GM12878 (cell line): ENCODE measurements at places on chromosomes 2 and 18. TPM values are rescaled to one million over a fixed set of nuclear protein-coding genes. Genes with fewer than 3 reads are reported as not detected.

DNA sequence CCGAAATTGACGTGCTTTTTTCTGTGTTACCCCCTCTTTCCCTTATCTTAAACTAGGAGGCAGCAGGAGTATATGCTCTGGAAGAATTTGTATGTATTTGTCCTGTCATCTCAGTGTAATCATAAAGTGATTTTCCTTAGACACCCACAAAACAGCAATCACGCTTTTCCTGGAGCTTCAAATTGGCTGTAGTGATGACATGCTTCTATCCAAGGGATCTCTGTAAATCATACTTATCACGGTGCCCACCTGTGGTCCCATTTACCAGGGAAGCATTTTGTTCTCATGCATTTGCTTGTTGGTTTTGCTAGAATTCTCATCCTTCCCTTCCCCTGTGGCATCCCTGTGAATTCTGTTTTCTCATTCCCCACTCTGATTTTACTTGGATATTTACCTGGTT lies 220.8 kb upstream of the THUMPD2 start:
- DNase-seq: no peak
- H3K4me3 ChIP-seq: no peak overlapping the region
- H3K4me1 ChIP-seq: no peaks in the 10 kb centered on the region
- H3K27ac ChIP-seq: no peak overlapping the region

DNA sequence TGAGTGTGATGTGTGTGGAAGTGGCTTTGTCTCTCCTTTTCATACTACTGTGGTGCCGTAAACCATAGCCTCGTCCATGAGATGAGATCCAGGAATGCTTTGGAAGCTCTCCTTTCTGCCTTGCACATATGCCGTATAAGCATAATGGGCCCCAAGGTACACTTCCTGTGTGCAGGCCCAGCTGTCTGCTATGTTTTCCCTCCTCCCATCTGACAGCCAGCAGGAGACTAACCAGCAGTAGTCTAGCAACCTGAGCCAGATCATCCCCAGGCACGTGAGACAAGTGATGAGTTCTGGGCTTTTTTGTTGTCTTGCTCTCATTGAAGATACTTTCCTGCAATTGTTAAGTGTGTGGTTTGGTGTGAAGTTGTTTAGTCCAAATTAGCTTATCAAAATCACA lies 555.5 kb upstream of the LRRTM4 start:
- H3K4me3 ChIP-seq: no peak overlapping the region
- H3K4me1 ChIP-seq: no peaks in the 10 kb centered on the region
- no peak overlapping the region for H3K27ac ChIP-seq
- H3K36me3 ChIP-seq: no peaks in the 10 kb centered on the region
- DNase-seq: no peak

Gene TFPI
- 0.29 and 0.41 TPM in 2 replicates for total RNA-seq

Gene CIB4
- total RNA-seq: not detected in 2 replicates

DNA sequence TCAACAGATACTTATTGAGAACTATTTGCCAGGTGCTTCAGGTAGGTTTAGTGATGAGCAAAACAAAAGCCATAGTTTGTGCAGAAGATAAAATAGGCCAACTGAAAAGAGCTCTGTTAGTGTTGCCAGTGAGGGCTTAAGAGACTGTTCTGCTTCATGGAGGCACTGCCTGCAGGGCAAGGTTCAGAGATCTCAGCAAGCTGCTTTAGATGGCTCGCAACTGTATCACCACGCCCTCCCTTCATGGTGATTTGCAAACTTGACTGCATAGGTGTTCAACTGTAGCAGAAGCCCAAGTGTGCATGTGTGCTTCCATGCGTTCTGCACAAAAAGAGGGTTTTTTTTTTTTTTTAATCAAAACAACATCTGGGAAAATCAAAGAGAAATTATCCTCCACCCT lies 84.5 kb downstream of the RAPH1 start:
- DNase-seq: no peak
- no peaks in the 10 kb centered on the region for H3K36me3 ChIP-seq
- no peaks in the 10 kb centered on the region for H3K27me3 ChIP-seq

Gene NTSR2
- total RNA-seq: not detected in 2 replicates

DNA sequence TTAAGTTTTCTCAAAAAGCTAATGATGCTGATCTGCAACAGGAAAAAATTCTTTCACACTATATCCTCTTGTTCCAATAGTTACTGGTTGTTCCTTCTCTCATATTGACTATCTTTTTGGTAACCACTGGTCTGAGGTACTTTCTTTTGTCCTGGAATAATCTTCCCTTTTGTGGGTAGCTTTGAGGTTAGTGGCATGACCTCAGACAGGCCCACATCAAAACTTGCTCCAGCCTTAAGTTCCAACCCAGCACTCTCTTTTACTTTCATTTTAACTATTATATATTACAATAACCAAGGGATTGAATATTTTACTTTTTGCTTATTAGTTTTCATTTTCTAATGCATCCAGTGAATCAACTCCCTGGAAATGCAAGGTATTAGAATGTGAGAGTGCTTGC lies 9.5 kb downstream of the REG1A start:
- H3K36me3 ChIP-seq: no peaks in the 10 kb centered on the region
- no peaks in the 10 kb centered on the region for H3K4me1 ChIP-seq
- DNase-seq: no peak
- H3K27me3 ChIP-seq: no peaks in the 10 kb centered on the region
- no peak overlapping the region for H3K4me3 ChIP-seq
- no peak overlapping the region for H3K27ac ChIP-seq

Gene CD8B2
- total RNA-seq: not detected in 2 replicates

DNA sequence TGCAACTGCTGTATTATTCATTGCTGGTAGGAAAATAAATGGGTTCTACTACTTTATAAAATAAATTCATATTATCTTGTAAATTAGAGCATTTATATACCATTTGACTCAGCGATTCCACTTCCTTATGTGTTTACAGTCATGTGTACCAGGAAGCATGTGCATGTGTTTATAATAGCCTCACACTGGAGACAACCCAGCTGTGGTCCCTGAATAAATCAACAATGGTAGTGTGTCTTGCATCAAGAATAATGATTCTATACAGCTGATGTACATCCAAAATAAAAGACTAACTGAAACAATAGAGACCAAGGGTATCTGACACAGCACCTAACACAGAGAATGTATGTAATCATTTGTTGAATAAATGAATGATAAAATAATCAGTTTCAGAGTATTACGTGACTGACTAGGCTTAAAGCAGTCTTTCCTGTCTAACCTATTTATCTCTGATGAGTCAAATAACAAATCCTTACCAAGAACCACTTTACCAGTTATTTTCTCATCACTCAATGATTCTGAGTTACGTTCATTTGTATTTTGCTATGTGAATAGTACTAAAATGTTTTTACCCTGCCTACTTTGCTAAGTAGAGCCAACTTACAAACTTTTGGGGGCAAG lies 216.8 kb downstream of the UBE2E3 start:
- no peak overlapping the region for H3K27ac ChIP-seq
- no peaks in the 10 kb centered on the region for H3K27me3 ChIP-seq
- no peaks in the 10 kb centered on the region for H3K36me3 ChIP-seq
- H3K4me3 ChIP-seq: no peak overlapping the region

GRCh38 chr18:76134628-76135027 lies 360.4 kb downstream of the ZNF516 start:
- no peak for DNase-seq
- H3K4me1 ChIP-seq: no peaks in the 10 kb centered on the region
- H3K36me3 ChIP-seq: no peaks in the 10 kb centered on the region
- H3K27me3 ChIP-seq: no peaks in the 10 kb centered on the region

DNA sequence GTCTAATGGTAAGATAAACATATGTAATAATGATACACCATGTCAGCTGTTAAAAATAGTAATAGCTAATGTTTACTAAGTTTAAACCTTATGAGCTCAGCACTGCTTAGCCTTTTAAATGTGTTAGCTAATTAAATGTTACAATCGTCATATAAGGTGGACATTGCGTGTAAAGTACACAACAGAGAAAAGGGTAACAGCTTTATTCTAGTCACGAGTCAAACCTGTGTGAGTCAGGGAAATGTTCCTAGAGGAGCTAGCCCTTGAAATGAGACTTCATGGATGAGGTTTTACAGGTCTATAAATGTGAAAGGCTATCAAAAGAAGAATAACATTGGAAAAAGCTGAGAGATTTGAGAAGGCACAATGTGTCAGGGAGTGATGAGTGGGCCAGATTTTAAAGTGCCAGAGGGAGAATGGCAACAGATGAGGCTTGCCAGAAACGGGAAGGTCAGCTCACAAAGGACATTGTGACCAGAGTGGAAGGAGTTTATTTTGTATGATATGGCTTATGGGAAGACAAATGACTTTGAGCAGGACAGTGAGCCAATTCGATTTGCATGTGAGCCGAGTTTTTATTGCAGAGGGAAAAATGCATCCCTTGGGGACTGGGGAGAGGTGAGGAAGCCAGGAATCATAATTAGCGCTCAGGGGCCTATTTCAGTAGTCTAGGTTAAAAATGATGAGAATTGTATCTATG lies 276.3 kb downstream of the CTNNA2 start:
- no peaks in the 10 kb centered on the region for H3K36me3 ChIP-seq
- no peaks in the 10 kb centered on the region for H3K4me1 ChIP-seq
- DNase-seq: no peak
- H3K27me3 ChIP-seq: no peaks in the 10 kb centered on the region

GRCh38 chr2:138327967-138328366 lies 173.6 kb upstream of the SPOPL start:
- no peaks in the 10 kb centered on the region for H3K36me3 ChIP-seq
- H3K27me3 ChIP-seq: no peaks in the 10 kb centered on the region
- H3K4me3 ChIP-seq: no peak overlapping the region
- H3K4me1 ChIP-seq: no peaks in the 10 kb centered on the region
- DNase-seq: no peak
- H3K27ac ChIP-seq: no peak overlapping the region

Gene ATOH8
- total RNA-seq: 0.21 TPM in 1 of 2 replicates, not detected in the other

Gene APCDD1
- not detected in 2 replicates for total RNA-seq

Gene EFHD1
- 0.19 TPM in 1 of 2 replicates, not detected in the other for total RNA-seq

DNA sequence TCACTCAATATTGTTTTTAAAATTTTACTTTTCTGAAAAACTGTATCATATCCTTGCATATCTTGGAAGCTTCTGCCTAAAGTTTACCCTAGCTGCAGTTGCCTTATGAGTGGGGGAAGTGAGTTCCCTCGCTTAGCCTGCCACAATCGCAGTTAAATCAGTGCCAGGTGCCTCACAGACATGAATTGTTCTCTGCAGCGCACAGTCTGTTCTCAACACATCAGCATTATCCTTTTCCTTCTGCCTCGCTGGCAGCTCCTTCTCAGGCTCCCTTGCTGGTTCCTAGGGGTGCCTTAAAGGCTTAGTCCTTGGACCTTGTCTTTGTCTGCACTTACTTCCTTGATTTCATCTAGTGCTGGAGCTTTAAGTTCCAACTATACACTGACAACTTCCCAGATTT lies 132.8 kb downstream of the TTC27 start:
- no peaks in the 10 kb centered on the region; the same call in 1 of the 2 replicates for H3K36me3 ChIP-seq
- DNase-seq: no peak
- no peak overlapping the region for H3K27ac ChIP-seq
- H3K4me1 ChIP-seq: peaks cover 3% of the 10 kb centered on the region; the same call in 1 of the 2 replicates

Gene REG3G
- 0.33 and 0.51 TPM in 2 replicates for total RNA-seq

Gene NPAS2
- total RNA-seq: 0.08 and 0.13 TPM in 2 replicates

Gene SP140
- 106 and 113 TPM in 2 replicates for total RNA-seq

Gene INPP1
- total RNA-seq: 9.0 and 9.9 TPM in 2 replicates

Gene KATNAL2
- total RNA-seq: 1.9 and 2.1 TPM in 2 replicates

DNA sequence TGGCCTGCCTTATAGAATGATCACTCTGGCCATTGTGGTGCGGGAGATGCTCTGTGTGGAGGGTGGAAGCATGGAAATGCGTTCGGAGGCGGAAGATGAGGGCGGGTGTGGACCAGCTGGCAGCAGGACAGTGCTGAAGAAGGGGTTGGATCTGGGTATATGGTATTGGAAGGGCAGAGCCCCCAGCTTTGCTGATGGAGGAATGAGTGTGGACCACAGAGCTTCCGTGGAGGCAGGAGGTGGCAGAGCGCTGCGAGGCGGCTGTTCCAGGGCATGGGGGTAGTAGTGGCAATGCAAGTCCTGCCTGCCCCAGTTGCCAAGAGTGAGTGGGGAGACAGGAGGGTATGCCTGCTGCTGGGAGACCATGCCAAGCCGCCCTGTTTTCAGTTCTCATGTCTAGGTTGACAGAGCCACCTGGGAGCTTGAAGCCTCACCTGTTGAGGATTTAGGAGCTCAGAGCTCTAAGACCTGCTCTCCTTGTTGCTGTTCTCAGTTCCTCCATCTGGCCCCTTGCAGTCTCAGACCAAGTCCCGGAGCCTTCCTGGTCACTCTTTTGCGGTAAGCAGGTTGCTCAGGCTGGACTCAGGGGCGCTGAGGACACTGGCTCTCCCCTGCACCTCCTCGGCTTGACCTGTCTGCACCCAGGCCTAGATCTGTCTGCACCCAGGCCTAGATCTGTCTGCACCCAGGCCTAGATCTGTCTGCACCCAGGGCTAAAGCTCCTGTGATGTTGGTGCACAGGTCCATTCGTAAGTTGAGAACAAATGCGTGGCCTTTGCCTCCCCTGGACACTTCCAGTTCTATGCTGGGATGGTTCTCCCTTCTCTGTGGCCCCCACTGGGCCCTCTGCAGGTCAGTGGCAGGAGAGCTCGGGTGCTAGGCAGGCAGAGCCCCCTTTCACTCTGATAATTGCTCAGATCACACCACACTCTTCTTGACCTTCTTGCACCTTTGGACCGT lies 290.5 kb upstream of the HS6ST1 start:
- no peaks in the 10 kb centered on the region for H3K36me3 ChIP-seq
- no peaks in the 10 kb centered on the region for H3K4me1 ChIP-seq
- no peak overlapping the region for H3K27ac ChIP-seq
- no peak overlapping the region for H3K4me3 ChIP-seq

Gene EFR3B
- 3.5 and 3.9 TPM in 2 replicates for total RNA-seq

Gene METAP1D
- total RNA-seq: 4.5 and 6.3 TPM in 2 replicates

DNA sequence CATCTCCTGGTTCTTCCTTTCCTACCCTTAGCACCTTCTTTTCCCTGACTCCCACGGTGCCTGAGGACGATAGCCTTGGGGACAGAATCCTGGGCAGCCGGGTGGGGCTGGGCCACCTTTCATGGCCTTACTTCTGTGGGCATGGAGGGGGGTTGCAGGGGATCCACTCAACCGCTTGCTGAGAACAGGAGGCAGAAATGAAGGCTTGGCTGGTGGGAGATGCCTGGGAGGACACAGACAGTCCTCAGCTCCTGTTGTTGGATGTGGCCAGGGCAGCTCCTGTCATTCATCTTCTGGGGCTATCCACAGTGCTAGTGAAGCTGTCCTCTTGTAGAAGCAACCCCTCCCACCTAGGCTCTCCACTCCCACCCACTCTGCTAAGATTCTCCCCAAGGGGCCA lies 95.5 kb upstream of the CELF4 start:
- DNase-seq: no peak
- H3K27me3 ChIP-seq: no peaks in the 10 kb centered on the region; the same call in 1 of the 2 replicates
- no peak overlapping the region for H3K4me3 ChIP-seq
- H3K27ac ChIP-seq: no peak overlapping the region
- H3K36me3 ChIP-seq: no peaks in the 10 kb centered on the region

DNA sequence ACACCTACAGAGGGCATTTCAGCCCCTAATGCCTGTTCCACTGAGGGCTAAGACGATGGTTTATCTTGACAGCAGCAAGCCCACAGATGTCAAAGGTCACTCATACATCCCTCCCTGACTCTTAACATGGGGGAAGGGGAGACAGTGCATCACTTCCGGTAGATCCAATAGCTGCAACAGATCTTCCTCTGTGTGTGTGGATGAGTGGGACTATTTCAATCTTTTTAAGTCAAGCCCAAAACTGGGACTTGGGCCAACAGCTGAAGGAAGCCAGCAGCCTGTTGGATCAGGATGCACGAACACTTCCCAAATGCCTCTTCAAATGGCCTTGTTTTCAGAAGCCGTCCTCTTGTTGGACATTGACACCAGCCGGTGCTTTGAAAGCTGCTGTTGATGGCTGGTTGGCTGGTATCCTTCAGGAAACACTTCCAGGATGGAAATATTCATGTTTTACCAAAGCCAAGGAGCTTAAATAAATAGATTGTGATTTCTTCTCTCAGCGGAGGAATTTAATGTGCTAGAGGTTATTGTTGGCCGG lies 59.2 kb downstream of the IL1R2 start:
- H3K27ac ChIP-seq: no peak overlapping the region
- H3K36me3 ChIP-seq: no peaks in the 10 kb centered on the region
- DNase-seq: no peak
